ENCODE measurements at places on chromosomes 16 and 17.

GRCh38 chr16:27811881-27812280, 251.6 kb downstream of the GSG1L start:
- DNase-seq, result no peak

GRCh38 chr16:28165598-28165997, 46.2 kb downstream of the XPO6 start:
- no peak for DNase-seq

GRCh38 chr16:87974178-87974577, 22.9 kb downstream of the BANP start:
- no peak for DNase-seq

- peak; percentile 10 for DNase-seq
These were observed 14.2 kb upstream of the SYT17 start for GRCh38 chr16:19153876-19154275.

DNA sequence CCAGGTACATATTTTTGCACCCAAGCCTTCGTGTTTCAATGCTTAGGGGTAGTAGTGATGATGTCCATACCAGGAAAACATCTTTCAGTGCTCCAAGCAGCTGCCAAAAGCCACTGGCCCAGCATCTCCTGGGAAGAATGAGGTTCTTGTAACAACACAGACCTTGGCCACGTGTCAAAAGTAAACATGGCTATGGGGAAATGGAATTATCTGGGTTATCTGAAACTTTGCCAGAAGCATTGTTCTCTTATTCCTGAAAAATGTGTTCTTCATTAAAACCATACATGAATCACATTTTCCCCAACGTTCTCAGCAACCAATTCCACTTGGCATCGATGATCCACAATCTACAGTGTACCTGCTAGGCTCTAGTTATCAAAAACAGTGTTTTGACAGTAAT, 524.2 kb upstream of the EEF2KMT start:
- DNase-seq, result no peak

DNA sequence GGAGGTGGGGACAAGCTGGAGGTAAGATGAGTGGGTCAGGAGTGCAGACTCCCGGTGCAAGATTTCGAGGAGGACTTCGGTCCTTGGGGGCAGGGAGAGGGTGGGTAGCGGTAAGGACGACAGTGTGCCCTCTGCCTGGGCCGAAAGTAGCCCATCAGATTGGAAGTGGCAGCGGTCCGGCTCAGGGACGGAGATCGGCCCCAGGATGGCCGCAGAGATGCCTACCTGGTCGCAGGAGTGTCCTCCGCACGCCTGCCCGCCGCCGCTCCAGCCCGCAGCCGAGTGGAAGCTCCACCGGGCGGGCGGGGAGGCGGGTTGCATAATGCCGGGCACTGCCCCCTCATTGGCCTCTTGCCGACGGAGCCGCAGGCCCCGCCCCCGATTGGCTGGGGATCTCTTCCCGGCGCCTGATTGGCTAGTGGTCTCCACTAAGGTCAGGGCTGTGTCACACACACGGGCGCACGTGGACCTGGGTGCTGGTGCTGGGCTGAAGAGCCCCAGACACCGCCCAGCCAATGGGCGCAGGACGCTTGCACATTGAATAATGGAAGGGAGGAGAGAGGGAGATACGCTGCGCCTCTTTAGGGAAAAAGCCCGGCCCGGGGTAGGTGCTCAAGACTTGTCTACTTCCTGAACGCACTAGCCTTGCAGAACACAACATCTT, at the start of gene PER1:
Gene PER1, minus strand, starts transcription at position 293 of the 664 bp plus-strand sequence. CDS start 1,698 bp downstream, outside the sequence.
- peak; percentile 97 for DNase-seq

GRCh38 chr16:86338403-86339115, 171.8 kb upstream of the FOXF1 start:
- DNase-seq, result no peak

GRCh38 chr17:7329997-7330637, 982 bp upstream of the NEURL4 start:
- peak; percentile 74 for DNase-seq

GRCh38 chr17:55722742-55723487, at the start of gene TMEM100:
Gene TMEM100 (minus strand): TSS chr17:55722864. CDS start chr17:55721070, 1,794 bp downstream.
- DNase-seq, result peak; percentile 97

- DNase-seq, result no peak
These were observed at the start of gene PYDC1 for GRCh38 chr16:31216422-31217135. Gene PYDC1 (minus strand): TSS chr16:31217135. CDS start chr16:31217028, 107 bp downstream.

DNA sequence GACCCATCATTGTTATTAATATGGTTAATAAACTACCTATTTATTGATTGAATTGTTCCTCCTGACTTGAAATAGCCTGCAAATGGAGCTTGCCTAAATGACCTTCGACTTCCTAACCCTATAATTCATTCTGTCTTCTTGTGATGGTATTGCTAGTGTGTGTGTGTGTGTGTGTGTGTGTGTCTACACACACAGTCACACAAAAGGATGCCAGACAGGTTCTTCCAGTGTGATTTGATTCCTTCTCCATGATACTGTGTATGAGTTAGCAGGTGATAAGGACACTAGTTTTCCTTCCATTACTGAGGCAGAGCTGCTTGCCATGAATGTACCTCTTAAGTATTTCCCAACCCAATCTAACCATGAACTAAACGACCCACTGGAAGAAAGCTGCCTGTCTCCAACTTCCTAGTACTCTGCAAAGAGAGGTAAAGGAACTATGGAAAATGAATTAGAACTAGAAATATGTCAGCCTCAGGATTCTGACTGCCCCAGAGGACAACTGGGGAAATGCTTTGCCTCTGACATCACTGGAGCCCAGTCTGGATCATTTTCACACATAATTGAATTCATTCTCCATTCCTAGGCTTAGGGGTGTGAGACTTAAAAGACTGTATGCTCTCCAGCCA, 3.5 kb upstream of the CDC6 start:
- peak; percentile 57 for DNase-seq

- DNase-seq, result peak; percentile 97
These were observed 100.3 kb upstream of the KIF2B start for GRCh38 chr17:53722407-53722806.

GRCh38 chr16:76428858-76429257, 151.7 kb downstream of the CNTNAP4 start:
- peak; percentile 1 for DNase-seq

- no peak for DNase-seq
These were observed 2.9 kb downstream of the KRT28 start for GRCh38 chr17:40796846-40797245.

DNA sequence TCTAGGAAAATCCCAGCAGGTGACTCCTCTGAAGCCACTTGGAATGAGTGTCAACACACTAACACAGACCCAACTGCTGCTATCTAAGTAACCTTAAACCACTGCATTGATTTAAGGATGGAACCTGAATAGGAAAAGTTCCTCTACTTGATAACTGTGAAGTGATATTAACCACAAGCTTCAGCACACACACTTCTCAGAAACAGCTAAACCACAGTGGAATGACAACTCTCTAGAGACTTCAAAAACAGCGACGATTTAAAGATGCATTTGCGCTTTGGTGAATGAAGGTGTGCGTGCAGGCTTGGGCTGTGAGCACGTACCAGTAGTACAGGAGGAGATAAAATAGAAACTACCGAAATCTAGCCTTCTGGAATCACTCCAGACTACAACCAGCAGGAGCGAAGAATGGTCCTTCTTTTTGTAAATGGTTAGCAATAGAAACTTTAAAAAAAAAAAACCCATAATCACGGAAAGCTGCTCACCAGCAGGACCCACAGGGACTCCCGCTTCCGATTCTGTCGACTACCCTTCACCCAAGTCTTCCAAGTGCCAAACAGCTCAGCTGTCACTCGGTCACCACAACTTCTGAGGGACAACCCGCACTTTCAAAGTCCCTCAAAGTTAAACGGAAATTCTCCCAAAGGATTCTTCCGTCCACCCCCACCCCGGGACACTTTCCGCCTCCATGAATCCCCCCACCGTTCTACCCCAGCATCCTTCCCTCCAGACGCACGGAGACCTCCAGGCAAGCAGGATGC, 137.7 kb upstream of the CORO6 start:
- DNase-seq, result peak; percentile 45

DNA sequence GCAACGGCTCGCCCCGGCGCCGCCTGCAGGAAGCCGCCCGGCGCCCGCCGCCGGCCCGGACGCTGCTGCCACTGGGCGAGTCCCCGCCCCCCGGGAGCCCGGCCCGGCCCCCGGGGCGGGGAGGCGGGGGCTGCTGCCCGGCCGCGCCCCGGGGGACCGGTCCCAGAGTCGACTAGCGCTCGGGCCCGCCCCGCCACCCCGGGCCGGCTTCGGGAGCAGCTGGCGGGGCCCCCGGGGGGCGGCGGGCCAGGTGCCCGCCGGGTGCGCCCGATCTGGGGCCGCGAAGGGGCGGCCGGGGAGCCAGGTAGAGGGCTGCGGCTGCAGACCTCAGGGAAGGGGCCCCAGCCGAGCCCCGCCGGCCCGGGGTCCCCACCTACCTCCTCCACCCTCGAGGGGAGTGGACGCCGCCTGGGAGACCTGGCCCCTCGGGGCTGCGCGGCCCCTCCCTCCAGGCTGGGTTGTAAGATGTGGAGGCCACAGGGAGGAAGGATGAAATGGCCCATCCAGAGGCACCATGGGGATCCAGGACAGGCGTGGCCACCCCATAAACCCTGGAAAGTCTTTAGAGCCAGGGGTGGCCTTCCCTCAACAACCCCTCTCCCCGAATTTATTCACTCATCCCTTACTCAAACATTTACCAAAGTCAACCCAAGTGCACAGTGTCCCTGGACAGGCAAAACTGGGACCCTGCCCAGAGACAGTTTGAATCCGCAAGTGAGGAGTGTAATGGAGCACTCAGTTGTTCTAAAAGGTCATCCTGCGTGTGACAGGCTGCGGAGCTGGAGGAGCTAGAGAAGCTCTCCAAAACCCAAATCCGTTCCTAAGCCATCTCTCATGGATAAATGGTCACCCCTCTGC, at the start of gene CDYL2:
Gene CDYL2, minus strand, starts transcription at position 73 of the 858 bp plus-strand sequence. CDS start 425 bp downstream, outside the sequence.
- no peak for DNase-seq

- no peak for DNase-seq
These were observed 1.3 kb downstream of the NF1 start for GRCh38 chr17:31096106-31096436.
